ENCODE measurements at places on chromosomes 11 and 22.

- no peak for DNase-seq
Measured at GRCh38 chr11:58152781-58153180, 27.5 kb upstream of the OR9I1 start.

DNA sequence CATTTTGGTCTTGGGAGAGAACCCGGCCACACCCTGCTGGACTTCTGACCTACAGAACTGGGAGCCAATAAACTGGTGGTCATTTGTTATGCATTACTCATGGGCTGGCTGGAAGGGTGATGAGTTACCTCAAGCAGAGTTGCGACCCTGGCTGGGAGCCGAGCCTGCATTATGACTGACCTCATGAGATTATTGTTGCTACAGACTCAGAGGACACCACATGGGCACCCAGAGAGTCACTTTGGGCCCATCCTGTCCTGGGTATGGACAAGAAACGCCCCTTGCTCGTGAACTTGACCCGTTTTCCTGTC is 531.7 kb downstream of the TBC1D22A start:
- DNase-seq: no peak

DNA sequence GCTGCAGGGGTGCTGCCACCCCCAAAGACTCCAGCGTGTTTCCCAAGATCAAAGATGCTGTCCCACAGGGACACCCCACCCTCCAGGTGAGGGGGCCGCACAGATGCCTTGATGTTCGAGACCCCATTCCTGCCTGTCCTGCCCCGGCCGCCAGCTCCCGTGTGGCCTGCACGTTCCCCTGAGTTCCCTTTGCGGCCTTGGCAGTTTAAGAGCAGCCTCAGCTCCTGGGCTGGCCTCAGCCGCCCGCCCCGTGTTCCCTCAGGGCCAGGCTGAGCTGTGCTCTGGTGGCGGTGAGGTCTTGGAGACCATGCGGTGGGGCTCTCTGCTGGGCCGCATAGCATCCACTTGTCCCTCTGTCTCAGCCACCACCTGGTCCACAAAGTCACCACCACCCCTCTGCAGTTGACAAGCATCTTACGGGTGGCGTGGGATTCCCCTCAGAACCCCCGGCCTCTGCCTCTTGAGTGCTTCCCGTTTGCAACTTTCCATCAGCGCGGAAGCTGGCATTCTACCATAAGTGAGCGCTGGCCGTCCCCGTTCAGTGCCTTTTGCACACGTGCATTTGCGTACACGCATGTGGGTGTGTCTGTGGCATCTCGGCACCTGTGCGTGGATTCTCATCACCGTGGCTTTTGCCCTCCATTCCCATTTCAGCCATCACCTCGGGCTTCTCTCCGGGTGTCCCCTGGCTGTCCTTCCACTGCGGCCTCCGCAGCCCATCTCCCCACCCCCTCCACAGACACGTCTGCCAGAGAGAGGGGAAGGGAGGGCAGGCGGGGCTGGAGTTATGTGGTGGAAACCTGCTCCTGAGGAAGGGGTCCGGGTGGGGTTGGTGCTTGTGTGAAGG is 35.9 kb downstream of the CTTN start:
- no peak for DNase-seq

GRCh38 chr11:47004595-47005033 is 68.1 kb downstream of the CSTPP1 start:
- peak; percentile 52 for DNase-seq

DNA sequence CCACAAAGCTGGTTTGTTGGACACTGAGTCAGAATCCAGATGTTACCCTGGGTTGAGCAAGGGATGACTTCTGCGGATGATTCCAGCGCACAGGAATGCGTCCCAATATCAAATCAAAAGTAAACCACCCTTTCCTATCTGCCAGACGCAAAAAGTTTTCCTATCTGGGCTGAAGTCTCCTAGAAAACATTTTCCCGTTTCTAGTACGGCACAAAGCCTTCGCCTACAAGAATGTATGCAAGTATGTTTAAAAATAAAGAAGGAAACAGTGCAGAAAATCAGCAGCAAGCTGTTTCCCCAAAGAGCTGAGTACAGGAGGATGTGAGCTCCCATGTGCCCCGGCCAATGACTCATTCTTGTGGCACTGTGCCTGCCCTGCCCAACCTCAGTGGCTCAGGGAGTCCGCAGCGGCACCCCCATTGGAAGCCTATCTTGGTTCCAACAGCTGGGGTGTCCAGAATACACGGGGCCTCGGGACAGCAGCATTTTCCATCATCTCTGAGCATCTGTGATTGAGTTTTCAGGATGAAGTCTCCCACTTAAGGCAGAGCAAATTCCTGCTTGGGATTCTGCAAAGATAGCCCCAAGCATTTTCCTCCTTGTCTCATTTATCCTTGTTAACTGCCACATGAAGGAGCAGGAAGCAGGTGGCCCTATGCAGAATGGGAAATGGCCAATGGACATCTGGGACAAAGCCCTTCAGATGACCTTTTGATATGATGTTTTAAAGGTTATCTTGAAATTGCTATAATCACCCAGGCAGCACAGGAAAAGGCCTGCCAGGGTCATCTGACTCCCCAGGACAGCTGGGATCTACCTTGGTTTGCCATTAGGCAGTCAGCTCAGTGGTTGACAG is 17.5 kb downstream of the KCNJ5 start:
- no peak for DNase-seq

Measured in spinal cord (tissue), 10 donors.